ENCODE measurements at places on chromosomes 1 and 21.

DNA sequence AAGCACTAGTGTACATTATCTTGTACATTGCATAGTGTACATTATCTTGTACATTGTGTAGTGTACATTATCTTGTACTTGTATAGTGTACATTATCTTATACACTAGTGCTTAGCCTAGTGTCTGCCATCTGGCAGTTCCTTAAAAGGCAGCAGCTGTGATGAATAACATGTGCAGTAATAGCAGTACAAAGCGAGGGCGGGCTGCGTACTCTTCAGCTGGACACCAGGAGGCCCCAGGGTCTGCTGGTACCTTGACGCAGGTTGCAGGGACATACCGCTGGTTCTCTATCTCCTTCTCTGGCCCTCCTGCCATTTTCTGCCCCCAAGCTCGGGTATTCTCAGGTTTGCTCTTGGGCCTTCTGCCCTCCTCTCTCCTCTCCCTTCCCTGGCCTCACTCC, 149.6 kb downstream of the SEC16B start:
- no peak for DNase-seq

DNA sequence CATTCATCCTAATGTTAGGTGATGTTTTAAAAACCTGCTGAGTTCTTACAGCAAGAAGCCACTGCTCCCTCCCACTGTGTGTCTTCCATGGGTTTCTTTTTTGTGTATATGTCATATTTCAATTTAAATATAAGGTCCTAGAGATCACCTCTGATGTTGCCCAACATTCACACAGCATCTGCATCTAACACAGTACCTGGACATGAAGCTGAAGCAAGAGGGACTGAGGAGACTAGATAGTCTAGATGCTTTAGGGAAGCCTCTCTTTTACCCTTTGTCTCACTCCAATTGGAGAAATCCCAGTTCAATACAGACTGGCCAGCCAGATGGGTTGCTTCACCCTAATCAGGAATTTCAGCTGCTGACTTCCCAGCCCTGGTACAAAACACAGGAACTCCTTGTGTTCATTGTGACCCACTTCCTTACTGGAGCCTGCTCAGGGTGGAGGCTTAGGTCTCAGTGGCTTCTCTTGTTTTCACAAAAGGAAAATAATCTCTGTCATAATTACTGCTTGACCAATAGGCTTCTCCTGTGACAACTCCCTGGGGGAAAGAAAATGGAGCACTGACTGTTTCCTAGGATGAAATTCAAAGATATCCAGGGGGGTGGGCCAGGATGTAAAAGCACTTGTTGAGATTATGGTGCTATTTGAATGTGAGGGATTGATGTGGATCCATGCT, 17.3 kb downstream of the BTG2 start:
- no peak for DNase-seq

DNA sequence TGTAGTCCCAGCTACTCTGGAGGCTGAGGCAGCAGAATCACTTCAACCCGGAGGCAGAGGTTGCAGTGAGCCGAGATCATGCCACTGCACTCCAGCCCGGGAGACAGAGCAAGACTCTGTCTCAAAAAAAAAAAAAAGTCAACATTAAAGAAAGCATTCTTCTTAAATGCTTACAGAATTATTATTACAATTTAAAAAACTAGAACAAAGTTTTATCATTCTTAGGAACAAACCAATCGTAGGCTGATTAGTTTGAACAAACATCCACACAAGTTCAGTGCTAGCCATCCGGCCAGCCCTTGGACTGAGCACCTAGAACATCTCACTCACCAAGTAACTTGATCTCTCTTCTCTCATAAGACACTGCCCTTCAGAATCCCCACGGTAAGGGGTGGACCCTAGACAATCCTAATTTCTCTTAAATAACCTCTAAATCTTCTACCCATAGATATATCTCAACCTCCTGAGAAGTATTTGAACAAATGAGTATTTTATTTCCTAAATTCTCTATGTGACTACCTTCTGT, 16.0 kb downstream of the JAK1 start:
- DNase-seq: no peak

GRCh38 chr21:42411197-42411869, 7.6 kb downstream of the UBASH3A start:
- DNase-seq: no peak

- no peak for DNase-seq
These were observed 155.0 kb downstream of the TOMM20 start for GRCh38 chr1:234973426-234974250.

DNA sequence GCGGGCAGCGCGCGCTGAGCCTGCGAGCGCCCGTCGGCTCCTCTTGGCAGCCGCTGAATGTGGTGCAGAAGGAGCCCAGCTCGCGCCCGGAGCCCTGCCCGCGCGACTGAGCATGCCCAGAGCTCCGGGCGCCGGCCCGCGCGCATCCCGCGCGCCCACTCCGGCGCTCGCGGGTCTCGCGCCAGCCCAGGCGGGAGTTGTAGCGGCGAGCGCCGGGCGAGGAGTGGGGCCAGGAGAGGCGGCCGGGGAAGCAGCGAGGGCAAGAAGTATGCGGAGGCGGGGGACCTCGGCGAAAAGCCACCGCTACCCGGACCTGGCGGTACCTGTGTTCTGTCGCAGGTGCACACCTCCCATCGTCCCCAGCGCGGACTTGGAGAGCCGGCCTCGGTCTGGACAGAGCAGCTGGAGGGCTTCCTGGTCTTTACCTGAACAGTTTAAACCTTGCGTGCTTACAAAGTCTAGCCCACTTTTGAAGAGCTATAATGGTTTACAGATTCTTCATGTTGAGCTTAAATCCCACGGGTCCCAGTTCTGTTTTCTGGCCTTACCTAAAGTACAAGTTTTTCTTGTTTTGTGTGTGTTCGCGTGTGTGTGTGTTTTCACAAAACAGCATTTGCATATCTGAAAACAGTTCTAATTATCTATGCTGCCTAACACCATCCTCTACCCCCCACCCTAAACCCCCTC, at the start of gene DDAH1:
DDAH1 (minus strand) TSS at position 61 of the 687 bp plus-strand sequence. CDS start 114 bp downstream, outside the sequence.
- DNase-seq: no peak

DNA sequence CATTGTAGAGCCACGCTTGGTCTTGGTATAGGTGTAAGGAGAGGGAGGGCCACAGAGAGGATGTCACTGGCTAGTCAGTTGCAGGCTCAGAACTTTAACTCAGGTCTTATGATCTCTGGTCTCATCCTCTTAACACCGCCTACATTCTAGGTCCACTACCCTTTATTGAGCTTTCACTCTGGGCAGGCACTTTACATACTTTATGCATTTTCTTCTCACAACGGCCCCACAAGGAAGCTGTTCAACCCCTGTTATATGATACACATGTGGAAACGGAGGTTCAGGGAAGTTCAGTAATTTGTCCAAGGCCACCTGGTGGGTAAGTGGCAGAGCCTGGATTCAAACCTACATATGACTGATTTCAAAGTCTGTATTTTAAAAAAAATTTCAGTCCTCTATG, 25.3 kb upstream of the RCAN3 start:
- no peak for DNase-seq

DNA sequence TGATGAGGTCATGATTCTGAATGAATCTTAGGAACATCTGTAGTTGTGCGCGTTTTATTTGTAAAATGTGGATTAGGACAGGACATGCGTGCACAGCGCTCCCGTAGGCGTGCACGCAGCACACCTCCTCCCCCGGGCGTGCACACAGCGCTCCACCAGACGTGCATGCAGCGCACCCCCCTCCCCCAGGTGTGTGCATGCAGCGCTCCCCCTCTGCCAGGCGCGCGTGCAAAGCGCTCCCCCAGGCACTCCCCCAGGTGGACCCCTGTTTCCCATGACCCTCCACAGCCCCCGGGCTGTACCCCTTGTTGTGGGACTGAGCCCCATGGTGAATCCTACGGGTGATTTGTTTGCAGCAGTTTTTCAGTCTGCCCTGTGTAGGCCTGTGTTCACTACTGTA, 61.6 kb downstream of the S100B start:
- no peak for DNase-seq

GRCh38 chr21:41545500-41546359, 37.8 kb upstream of the TMPRSS2 start:
- DNase-seq: no peak

DNA sequence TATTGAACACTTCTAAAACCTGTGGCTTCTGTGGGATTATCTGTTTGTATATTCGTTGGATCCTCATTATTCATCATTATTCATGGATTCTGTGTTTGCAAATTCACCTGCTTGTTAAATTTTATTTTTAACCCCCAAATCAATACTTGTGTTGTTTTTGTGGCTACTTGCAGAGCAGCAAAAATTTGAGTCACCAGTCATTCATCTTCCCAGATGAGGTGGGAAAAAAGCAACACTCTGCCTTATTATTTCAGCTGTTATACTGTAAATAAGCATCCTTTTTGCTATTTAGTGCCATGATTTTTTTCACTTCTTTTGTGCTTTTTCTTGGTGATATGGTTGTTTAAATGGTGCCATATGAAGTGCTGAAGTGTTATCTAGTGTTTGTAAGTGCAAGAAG, 56.7 kb downstream of the RASAL2 start:
- no peak for DNase-seq

DNA sequence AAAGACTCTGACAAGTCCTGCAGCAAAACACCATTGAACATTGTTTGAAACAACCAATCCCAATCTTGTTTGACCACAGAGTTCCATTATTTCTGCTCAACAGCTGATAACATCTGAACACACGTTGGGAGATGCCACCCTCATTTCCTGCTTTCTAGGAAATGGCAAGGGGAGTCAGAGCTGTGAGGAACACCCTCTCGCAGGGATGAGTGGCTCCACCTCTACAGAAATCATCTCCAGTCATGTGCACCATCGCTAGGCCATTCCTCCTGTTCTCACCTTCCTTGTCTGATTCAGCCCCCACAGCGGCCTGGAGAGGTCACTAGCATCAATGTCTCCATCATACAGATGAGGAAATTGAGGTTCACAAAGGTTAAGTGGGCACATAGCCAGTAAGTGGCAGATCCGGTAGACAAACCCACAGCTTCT, 22.4 kb upstream of the RUNX3 start:
- DNase-seq: no peak

DNA sequence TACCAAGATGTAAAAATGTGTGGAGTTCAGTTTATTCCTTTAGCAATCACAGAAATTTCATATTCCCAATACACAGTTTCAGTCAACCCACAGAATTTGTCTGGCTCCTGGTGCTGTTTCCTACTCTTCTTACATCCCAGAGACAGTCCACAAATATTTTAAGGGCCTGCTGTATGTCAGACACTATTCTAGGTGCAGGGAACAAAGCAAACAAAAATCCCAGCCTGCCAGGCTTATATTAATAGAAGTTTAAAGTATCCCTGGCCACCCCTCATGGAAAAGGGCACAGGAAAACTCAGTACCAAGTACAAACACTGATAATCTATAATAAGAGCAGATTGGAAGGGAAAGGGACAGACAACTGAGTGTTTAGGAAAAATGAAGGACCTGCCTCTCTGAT, 194.8 kb downstream of the ZP4 start:
- DNase-seq: no peak

- no peak for DNase-seq
These were observed 63.7 kb downstream of the SCCPDH start for GRCh38 chr1:246787781-246788513.

DNA sequence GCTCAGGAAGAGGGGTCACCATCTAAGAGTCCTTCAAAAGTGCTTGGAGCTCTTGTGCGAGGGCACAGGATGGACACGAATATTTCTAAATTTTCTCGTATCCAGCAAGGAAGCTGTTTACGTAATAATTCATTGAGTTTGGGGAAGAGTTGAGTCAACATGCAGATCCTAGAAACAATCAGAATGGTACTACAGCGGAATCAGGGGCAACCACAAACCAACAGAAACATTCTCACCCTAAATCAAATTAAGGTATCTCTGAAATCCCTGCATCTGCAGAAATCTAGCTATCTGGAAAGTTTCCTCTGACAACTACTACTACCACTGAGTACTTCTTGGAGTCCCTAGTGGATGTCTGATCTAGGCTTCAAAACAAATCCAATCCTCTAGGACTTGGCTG, 352.4 kb downstream of the LTN1 start:
- DNase-seq: no peak

DNA sequence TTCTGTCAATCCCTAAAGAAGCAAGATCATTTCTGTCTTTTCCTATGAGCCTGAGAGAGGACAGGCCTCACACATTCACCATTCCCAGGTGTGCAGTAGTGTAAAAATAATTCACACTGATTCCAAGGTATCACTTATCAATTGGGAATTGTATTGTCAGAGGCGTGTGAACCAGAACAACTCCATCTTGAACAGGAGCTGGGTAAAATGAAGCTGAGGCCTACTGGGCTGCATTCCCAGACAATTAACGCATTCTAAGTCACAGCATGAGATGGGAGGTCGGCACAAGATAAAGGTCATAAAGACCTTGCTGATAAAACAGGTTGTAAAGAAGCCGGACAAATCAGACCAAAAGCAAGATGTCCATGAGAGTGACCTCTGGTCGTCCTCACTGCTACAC, 239.2 kb downstream of the SMYD3 start:
- DNase-seq: no peak

Measured in stimulated activated CD8-positive, alpha-beta memory T cell treated with anti-CD3 and anti-CD28 coated beads, Interleukin-15, amount 100 ng/mL, for 24 hours (primary cell).